Activated CD4-positive, CD25-positive, alpha-beta regulatory T cell (primary cell): ENCODE measurements at places on chromosomes 4 and X.

DNA sequence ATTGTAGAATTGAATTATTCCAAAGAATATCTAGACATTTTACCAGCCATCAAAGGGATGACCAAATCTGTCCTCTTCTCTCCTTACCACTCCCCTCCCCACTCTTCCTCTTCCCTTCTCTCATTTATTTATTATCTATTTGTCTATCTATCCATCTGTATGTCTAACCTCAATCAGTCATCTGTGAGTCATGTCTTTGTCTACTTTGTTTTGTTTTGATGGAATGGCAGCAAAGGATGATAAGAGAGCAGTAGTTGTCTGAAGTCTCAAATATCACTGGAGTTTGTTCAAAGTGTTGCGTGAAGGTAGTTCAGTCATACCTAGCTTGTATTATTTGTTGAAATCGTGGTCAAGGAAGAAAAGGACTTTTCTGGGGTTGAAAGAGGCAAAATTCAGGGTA, 34.7 kb upstream of the PGRMC2 start:
- no peak for DNase-seq

- no peak for DNase-seq
Measured at GRCh38 chr4:16862697-16863096, 35.7 kb downstream of the LDB2 start.

DNA sequence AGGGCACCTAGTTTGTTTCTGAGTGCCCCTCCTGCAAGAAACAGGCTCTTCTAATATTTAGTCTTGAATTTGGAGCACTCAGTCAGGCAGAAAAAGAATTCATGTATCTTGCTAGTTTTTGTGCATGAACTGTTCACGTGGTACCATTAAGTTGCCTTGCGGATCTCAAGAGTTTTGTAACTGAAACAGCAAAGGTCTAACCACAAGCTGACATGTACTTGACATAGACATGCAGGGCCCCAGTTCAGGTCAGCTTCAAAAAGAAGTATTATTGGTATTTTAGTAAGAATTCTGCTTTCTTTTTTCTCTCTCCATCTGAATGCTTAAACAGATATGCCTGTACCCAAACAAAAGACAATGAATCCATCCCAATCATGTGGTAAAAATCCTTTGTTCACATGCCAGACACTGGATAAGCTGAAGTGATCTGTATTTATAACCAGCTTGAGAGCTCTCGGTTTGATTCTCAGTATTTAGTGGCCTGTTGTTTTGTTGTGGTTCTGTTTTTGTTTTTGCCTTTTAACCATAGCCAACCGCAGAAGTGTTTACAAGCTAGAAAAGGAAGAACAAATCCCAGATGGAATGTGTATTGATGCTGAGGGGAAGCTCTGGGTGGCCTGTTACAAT, 13.0 kb downstream of the RGN start:
- no peak for DNase-seq

GRCh38 chr4:167233685-167234315, 494 bp downstream of the SPOCK3 start:
- DNase-seq, result no peak

- DNase-seq, result no peak
Measured at GRCh38 chrX:28124416-28124815, 143.2 kb upstream of the DCAF8L1 start.

DNA sequence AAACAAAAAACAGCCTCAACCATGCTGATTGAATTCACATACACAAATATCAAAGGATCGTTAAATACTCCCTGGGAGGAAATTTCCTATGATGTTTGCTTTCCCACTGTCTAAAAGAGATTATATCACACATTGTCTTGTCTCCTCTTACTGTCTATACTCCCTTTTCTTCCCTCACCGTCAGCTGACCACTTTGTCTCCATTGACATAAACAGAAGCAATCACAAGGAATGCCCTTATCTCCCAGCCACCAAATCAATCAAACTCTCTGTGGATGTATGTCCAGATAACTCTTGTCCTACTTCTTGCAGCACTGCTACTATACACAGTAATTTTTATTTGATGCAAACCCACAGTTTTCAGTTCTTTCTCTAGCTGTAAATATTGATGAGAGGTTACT, 12.2 kb upstream of the NUDT9 start:
- DNase-seq, result no peak

DNA sequence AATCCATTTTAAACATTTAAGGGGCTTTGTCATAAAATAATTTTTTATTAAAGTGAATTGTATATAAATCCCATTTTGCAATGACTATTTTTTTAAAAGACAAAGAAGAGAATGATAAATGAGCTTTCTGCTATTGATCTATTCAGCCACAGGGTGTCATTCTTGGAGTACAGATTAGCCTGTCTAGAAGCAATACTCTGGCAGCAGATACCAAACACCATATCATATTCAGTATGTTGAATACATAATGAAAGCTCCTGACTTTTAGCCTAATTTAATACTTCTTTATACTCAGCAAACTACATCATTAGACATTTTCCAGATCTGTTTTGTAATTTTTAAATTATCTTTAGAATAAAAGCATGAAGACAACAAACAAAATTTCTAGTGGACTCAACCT, 496.3 kb downstream of the PDGFC start:
- no peak for DNase-seq

- DNase-seq, result no peak
Measured at GRCh38 chr4:95268819-95269565, 279.8 kb downstream of the UNC5C start.

DNA sequence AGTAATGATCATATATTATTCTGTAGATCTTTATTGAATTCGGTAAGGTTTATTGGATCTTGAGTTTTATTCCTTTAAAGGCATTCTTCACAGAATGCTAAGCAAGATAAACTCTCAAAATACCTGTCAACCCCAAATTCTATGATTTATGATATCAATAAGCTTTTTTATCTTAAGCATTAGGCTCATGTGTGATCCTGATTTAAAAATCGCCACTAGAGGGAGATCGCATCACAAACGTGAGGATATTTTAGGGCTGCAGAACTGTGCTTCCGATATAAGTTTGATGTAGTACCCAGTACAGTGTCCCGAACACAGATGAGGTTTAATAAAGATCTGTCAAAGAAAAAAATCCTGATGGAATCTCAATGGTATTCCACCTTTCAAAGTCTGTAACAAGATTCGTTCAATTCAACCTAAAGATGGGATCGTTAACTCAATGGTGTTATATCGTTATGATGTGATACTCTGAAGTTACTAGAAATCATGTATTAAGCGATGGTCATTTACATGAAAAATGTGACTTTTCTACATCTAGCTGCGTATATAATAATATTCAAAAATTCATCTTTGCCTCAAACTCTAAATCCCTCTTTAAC, 169.0 kb downstream of the CORIN start:
- no peak for DNase-seq

DNA sequence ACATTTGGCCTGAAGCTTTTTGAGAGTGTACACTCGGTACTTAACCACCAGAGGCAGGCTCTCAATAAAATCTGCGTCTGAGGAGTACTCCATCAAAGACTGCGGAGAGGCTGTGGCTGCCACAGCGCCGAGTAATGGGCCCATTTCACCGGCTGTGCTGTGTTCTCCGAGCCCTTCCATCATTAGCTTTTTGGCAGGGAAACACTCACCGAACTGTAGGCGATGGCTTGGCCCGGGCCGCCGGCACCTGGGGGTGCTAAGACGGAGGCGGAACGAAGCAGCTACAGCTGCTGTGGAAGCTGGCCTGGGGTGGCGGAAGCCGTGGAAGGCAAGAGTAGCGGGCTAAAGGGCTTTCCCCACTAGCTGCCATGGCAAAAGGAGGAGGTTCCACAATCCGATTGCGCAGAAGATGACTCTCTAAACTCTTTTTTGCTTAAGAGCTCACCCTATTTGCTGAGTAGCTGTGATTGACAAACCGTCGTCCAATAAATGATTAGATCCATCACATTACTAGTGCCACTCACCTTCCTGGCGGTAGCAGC, 48.5 kb upstream of the PABPC1L2A start:
- no peak for DNase-seq

GRCh38 chrX:68940601-68941000, 111.8 kb downstream of the EFNB1 start:
- DNase-seq, result no peak

DNA sequence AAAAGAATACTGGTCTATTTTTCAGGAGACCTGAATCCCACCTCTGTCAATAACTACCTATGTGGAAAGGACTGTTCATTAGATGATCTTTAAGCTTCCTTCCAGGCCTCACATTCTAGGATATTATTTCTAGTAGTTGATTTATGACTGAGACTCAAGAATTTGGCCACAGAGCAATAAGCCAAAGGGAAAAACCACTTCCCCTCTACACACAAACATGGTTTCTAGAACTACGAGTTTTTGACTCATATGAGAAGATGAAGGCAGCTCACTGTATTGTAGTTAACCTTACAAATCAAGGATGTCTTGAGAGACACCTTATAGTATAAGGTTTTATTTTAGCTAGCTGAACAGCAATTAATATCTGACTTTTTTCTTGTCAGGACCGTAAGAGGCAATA, 36.9 kb upstream of the GDPD2 start:
- DNase-seq, result no peak

GRCh38 chrX:108000751-108001150, 18.6 kb upstream of the TEX13B start:
- no peak for DNase-seq

- no peak for DNase-seq
Measured at GRCh38 chr4:37821953-37822605, 4.4 kb upstream of the PGM2 start.

- no peak for DNase-seq
Measured at GRCh38 chr4:100421361-100421978, 96.4 kb downstream of the EMCN start.

DNA sequence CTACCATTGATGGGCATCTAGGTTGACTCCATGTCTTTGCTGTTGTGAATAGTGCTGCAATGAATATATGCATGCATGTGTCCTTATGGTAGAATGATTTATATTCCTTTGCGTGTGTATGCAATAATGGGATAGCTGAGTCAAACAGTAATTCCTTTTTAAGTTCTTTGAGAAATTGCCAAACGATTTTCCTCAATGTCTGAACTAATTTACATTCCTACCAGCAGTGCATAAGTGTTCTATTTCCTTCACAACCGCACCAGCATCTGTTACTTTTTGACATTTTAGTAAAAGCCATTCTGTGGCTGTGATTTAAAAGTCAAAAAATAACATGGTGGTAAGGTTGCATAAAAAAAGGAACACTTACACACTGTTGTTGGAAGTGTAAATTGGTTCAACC, 103.1 kb upstream of the FAM47B start:
- DNase-seq, result no peak

DNA sequence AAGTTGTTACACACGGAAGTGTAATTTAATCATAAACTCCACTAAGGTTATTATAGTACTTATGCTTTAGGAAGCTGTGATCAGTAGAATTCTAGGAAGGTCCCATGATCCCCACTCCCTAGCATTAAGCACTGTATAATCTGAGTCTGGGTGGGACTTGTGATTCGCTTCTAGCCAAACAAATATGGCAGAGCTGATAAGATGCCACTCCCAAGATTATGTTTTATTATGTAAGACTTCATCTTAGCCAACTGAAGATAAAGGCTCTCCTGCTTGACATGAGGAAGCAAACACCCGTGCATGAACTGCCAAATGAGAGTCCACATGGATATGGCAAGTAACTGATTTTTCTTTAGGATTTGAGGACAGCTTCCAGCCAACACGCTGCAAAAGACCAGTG, 186.4 kb upstream of the NDST3 start:
- DNase-seq, result no peak

GRCh38 chr4:3266076-3266475, 17.1 kb downstream of the MSANTD1 start:
- DNase-seq, result no peak

GRCh38 chrX:24148535-24149350, 786 bp upstream of the ZFX start:
- no peak for DNase-seq

DNA sequence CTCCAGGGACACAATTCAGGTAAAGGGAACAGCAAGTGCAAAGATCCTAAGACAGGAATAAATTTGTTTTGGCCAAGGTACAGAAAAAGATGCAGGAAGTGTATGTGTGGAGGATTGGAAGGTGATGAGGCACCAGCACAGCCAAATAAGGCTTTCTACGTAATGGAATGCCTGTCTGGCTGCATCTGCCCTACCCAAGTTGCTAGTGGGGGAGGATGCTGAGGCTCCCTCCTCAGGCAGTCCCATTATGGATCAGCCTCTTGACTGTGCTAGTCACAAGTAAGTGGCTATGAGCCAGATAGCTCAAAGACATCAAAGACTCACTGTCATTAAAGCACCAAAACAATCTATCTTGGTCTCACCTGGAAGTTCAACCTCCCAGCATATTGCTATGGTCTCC, 300.9 kb upstream of the FAT4 start:
- no peak for DNase-seq

DNA sequence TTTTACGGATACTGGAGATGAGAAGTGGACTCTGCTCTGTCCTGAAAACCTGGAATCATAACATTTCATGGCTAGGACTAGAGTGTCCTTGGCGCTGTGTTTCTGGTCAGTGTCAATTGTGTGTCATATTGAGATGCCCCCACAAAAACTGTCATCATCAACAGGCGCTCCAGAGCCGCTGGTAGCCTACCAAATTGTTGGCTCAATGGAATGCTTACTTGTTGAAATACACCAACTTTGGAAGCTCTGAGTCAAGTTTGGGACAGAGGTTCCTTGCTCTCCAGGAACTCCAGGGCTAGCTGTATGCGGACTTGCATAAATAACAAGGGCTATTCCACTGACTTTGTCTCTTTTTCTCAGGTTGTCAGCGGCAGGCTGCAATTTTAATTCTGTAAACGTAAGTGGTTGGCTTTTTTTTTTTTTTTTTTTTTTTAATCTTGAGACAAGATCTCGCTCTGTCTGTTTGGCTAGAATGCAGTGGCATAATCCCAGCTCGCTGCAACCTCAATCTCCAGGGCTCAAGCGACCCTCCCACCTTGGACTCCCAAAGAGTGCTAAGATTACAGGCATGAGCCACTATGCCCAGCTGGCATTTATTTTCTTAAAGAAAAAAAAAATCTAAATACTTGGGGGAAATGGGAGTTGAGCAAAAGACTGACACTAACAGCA, 871 bp upstream of the HPGD start:
- no peak for DNase-seq
